ENCODE measurements at places on chromosomes 1 and 21.

GRCh38 chr1:8284127-8284526 is 33.8 kb upstream of the SLC45A1 start:
- no peak for DNase-seq

GRCh38 chr1:99180343-99180808 is 83.9 kb upstream of the PLPPR4 start:
- DNase-seq: peak; percentile 36

DNA sequence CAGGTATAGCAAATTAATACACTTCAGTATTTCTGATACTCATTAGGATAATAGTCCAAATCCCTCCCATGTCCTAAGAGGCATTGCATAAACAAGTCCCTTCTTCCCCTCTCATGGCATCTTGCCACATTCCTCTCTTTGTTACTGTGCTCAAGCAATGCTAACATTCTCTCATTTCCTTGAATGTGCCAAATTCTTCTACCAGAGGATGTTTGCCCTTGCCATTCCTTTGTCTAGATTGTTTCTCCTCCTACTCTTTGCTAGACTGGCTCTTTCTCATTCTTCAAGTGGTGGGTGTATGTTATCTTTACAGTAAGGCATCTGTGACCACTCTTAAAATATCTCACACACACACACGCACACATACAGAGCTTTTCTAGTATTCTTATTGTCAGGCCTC is 621.0 kb upstream of the CXADR start:
- DNase-seq: no peak

DNA sequence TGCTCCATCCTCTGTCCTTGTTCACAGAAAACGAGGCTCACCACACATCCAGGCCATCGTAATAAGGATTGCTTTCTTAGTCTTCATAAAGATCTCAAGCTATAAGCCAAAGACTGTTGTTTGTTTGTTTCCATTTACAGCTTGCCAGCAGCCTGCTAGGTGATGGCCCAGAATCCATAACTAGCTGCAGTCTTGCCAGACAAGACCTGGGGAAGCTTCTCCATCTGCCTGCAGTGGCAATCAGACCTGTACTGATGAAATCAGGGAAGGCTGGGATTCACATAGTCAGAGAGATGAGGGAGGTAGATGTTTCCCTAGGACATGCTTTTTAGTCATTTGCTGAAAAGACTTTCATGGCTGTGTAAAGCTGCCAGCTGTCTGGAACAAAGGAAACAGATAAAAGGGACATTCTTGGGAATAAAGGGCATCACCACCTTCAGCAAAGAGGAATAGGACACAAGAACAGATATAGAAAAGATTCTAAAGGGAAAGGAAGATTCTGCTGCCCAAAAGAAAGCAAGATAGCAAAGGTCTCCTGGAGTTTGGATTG is 51.0 kb downstream of the MT1HL1 start:
- DNase-seq: no peak

GRCh38 chr1:201916649-201917249 is 28.1 kb downstream of the SHISA4 start:
- DNase-seq: no peak

DNA sequence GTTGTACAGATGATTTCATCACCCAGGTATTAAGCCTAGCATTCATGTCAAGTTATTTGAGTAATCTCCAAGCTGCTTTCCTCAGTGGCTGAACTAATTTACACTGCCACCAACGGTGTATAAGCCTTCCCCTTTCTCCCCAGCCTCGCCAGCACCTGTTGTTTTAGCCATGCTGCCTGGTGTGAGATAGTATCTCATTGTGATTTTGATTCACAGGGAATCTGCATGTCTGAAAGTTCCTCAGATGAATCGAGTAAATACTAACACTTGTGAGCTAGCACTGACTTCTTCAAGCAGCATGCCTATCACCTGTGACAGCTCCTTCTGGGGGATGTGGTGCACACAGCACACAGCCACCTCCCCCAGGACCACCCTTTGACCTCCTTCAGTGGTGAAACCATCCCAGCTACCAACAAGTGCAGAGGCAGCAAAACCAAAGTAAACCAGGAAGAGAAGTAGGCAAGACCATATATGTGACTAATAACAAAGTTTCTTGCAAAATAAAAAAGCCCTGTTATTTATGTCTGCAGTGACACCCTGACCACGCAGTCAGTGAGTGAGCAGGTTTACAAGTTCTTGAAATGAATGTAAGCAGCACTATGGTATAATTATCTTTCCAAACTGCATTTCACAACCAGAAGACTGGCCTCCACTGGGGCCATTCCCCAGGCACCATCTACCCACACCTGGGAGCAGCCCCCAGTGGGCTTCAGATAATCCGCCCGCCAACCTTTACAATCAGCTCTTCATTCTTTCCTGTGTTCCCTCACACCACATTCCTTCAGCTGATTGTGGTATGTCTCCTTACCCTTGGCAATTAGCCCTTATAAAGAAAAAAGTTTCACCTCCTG is 173.8 kb downstream of the ETS2 start:
- DNase-seq: no peak

GRCh38 chr1:150366416-150367296 is 2.7 kb downstream of the RPRD2 start:
- no peak for DNase-seq

GRCh38 chr1:40362199-40362598 is 11.3 kb upstream of the SMAP2 start:
- no peak for DNase-seq

DNA sequence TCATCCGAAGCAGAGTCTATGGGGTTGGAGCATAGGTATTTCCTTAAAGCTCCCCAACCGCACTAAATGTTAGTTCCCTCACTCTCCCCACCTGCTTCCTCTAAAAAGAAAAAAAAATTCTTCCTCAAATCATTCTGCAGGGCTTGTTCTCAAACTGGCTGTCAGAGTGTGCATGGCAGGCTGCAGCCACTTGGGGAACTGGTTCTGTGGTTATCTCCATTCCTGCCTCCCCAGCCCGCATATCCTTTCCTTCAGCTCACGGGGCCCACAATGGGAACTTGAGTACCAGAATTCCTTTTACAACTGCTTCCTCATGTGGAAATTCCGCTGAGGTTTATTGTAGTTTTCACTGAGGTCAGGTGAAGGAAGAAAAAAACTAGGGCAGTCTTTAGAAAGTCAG is 159.2 kb downstream of the PIGK start:
- no peak for DNase-seq

- no peak for DNase-seq
Measured at GRCh38 chr1:67764633-67765032, 68.6 kb downstream of the GNG12 start.

DNA sequence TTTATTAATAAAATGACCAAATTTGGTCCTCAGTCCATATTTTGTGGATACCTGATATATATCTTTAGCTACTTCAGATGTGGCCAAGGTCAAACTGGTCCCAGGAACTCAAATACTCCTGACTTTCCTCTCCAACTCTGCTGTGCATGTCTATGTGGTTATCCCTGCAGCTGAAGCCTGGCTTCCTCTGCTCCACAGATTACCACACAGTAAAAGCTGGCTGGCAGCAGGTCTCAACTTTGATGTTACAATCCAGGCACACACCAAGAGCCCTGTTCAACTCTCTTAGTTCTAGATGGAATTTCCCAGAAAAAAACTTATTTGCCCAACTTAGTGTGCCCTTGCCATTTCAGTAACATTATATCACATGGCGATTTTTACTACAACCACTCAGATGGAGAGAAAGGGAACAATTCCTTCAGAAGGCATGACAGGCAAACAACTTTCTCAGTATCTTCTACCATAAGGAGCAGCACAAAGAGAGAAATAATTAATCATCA is 479.5 kb downstream of the PLPP3 start:
- no peak for DNase-seq

DNA sequence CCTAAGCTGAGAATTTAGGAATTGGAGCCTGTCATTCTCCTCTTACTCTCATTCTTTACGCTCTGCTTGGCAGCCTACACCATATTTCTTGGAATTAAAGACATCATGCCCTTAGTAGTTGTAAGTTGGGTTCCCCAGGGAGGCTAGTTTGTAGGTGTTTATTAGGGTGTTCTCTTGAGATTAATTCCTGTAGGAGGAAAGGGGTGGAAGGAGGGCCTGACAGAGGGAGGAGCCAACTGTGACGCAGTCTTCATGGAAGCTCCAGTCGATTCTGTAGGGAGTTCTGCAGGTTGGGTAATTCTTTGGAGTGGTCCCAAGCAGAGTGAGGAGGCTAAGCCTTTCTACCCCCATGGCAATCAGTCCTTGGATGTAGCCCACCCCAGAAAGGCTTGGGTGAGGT is 111.4 kb downstream of the HHAT start:
- no peak for DNase-seq

DNA sequence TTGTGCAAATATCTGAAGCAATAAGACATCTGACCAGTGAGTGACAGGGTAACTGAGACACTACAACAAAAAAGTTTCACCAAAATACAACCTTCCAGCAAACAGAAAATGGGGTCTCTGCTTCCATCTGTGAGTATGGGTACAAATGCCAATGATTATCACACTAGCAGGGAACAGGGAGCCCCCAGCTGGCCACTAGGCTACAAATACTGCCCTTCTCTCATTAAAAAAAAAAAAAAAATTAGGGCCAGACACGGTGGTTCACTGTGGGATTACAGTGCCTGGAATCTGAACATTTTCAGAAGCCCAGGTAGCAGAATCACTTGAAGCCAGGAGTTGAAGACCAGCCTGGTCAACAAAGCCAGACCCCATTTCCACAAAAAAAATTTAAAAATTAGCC is 48.4 kb upstream of the EDARADD start:
- DNase-seq: no peak

DNA sequence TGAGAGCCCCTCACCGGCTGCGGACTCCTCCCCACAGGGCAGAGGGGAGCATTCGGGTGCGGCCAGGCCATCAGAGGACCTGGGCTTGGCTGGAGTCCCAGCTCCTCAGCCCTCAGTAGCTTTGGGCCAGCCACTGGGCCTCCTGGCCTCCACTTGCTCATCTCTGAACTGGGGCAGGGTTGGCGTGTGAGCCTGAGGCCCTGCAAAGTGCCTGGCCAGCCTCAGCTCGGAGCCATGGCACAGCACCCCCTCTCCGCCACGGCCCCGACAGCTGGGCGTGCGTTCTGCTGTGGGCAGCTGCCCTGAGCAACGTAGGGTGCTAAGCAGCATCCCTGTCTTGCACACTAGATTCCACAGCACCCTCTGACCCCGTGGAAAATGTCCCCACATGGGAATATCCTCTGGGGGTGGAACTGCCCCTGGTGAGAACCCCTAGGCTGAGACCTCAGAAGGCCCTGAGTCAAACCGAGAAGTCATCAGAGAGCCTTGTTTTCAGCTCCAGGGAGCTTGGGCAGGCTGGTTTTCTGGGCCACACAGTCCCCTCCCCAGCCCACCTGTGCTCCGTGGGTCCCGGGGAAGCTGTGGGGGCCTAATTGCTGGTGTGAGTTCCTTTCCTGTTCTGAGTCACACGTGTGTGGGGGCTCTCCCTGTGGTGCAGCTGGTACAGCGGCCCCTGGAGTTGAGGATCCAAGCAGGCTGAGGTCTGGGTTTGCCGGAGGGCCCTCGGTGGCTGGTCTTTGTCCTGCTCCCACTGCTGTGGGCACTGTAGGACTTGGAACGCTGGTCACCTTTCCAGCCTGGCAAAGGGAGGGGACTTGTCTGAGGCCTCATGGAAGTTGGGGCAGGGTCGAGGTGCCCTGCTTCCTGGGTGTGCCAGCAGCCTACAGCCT is 24.5 kb downstream of the TP73 start:
- no peak for DNase-seq

DNA sequence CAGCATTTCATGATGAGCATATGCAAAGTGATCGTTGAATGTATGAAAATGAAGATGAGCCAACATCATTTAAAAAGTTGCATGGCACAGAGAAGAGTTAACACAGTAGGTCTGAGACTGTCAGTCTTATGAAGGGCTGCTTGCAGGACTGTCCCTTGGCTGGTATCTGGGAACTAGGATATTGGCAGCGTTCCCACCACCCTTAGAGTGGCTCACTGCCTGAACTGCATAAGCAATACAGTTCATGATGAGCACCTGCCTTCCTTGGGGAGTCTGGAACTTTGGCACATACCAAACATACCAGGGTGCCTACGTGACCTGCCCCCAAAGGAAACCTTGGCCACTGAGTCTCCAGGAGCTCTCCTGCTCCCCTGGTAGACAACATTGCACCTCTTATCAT is 161.8 kb downstream of the DSCAM start:
- DNase-seq: no peak

- no peak for DNase-seq
Measured at GRCh38 chr1:240237305-240237721, 145.6 kb downstream of the FMN2 start.

DNA sequence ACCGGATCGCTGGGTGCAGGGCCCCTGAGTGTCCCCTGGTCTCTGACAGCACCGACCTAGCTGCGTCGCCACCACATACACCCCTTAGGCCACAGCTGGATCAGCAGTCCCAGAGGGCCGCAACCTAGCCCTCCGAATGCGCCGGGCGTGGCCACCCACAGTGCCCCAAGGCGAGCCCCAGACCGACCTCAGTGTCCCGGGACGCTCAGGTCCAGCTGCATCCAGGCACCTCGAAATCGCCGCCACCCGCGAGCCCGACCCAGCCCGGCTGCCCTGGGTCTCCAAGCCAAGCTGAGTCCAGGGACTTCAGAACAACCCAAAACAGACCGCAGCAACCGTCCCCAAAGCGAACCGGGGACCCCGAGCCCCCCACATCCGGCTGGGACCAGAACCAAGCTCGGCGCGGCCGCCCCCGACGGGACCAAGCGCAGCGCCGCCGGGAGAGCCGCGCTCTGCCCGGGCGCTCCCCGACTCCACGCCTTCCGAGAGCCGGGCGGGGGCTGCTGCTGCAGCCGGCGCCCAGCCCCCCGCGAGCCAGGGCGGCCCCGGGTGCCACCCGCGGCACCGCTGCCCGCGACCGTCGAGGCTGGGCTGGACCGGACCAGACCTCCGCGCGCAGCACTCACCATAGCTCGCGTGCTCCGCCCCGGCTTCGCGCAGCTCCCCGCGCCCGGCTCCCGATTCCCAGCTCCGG is 54.6 kb upstream of the ECE1 start:
- no peak for DNase-seq
